T-helper 1 cell (primary cell): ENCODE measurements at places on chromosomes 5 and 9.

- DNase-seq: no peak
Measured at GRCh38 chr5:150152636-150153462, 2.8 kb downstream of the PDGFRB start.

GRCh38 chr9:126915281-126915816, 767 bp downstream of the RALGPS1 start:
- peak; percentile 52 for DNase-seq

GRCh38 chr9:72401396-72401795, 36.4 kb upstream of the ZFAND5 start:
- DNase-seq: no peak

DNA sequence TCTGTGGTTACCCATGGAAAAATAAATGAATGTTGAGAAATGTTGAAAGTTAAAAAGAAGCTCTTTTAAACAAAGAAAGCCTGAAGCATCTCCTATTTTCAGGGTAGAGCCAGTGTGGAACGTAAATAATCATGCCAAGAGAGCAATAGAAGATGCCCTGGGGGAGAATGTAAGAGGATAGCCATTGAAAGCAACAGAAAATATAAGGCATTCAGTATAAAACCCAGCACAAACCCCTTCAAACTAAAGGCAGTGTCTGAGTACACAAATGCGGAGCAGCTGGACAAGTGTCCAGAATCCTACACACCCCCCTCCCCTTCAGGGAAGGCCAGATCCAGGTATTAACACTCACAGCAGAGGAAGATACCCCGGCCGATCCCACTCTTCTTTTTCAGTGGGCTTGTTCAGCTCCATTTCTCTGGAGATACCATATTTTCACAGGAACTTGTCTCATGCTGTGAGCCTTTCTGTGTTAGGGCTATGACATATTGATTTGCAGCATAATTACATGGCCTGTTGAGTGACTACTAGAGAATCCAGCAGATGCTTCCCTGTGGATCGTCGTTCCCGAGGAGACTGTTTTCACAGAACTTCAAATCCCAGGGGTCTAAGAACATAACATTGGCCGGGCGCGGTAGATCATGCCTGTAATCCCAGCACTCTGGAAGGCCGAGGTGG, 101.2 kb downstream of the PLK2 start:
- no peak for DNase-seq

GRCh38 chr9:18324928-18325745, 148.8 kb upstream of the ADAMTSL1 start:
- DNase-seq: no peak

DNA sequence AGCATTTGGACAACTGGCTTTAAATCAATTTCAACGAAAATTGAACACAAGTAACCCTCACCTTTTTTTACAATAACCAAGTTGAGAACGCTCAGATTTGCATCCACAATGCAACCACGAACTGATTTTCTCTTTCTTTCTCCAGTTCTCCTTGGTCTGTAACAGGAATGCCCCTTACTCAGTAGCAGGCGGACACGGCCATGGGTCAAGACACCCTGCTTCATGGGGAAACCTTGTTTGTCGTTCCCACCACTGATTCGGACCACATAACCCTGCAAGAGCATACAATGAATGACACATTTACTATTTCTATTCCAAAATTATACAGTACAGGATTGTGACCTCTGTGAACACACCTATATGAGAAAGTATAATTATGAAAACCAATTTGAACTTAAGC, 1.4 kb downstream of the RPS6 start:
- no peak for DNase-seq

DNA sequence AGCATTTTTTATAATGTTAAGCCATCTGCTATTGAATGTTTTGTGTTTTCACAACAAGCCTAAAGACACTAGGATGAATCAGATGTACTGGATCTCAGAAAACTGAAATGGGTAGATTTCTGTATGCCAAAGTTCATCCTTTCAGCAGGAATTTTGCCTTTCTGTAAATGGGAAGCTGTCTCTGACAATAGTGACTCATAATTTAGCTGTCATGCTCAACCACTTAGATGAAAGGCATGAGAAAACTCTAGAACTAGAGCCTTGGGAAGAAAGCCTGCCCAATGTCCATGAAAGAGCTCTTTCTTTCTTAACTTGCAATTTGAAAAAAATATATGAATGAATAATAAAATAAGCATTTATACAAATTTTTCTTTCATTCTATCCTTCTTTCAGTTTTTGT, 616.0 kb upstream of the EDIL3 start:
- no peak for DNase-seq

DNA sequence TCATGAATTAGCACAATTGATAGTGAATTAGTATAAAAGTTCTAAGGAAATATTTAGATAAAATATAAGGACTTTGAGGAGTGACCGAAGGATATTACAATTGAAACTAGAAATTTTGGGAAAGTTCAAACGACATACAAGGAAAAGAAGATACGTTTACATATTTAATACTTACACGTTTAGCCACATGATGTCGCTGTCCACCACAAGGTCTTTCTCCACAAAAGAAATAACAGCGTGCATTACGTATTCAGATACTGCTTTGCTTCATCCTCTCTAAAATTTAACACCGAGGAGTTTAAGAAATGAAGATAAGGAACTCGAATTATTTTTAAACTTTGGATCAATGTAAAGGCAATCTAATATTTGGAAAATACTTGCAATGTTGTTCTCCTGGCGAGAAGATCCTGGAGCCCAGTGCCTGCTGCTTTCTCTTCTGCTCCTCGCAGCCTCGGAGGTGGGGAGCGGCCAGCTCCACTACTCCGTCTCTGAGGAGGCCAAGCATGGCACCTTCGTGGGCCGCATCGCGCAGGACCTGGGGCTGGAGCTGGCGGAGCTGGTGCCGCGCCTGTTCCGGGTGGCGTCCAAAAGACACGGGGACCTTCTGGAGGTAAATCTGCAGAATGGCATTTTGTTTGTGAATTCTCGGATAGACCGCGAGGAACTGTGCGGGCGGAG, at the start of gene PCDHA3:
Gene PCDHA3, plus strand, starts transcription at position 242 of the 678 bp plus-strand sequence.
- no peak for DNase-seq

DNA sequence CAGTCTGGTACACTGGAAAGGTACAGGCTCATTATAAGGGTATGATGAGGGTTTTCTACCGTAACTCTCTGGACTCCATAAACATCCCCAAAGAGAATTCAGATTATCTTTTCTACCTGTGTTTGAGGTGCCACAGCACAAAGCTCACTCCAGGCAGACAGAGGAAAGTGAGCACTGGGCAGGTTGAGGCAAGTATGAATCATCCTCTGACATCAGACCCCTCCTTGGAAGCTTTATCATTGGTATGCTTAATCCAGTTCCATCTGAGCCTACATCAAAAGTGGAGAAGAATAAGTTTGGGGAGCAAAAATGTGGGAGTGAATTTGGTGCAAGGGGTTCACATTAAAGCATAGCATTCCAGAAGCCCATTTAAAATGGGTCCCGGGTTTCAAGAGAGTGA, 21.7 kb downstream of the C9orf152 start:
- no peak for DNase-seq
